SW480 (cell line): ENCODE measurements at places on chromosomes 7 and 10.

GRCh38 chr10:21292763-21293517 is 232.5 kb downstream of the SKIDA1 start:
- peak; percentile 97 for DNase-seq

DNA sequence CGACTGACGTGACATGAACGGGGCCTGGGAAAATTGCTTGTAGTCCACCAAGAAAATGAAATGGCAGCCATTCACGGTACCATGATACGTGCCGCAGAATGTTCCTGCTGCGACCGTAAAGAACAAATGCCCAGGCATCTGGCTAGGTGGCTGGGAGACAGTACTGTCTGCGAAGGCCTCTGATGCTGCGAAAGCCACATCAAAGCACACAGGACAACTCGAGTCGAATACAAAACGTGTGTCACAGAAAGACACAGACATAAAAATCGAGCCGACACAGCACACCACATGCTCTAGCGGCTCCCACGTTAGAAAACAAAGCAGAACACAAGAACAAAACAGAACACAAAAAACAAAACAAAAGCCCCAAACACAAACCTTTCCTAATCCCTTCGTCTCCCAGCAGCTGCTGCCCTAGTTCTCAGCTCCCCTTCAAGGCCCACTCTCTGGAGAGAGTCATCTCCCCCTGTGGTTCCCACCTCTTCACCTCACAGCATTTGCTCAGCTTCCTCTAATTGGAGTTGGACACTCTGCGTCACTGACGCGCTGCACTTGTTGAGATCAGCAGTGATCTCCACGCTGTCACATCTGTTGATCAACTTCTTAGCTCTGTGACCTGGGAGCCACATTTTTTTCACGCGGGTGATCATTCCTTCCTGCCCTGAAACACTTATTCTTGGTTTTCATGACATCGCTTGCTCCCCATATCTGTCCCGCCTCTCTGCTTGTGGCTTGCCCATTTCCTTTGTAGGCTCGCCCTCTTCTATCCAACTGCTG is 112.2 kb downstream of the CLEC2L start:
- peak; percentile 97 for DNase-seq

DNA sequence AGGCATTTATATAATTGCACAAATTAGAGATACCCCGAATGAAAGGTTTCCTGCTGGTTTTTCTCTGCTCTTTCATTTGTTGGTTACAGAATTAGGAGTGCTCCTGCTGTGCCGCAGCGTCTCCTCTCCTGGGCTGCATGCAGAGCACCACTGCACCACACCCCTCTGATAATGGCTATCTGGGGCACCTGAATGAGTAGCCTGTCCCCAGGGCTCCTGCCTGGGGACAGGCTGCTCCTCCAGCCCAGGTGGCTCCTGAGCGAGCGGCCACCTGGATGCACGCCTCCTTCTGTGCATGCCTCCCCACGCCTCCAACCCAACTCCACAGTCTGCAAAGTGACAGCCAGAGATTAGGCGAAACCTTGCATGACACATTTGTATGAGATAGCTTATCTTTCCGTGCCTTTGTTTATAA is 242.6 kb upstream of the FZD8 start:
- no peak for DNase-seq

- peak; percentile 80 for DNase-seq
Measured at GRCh38 chr7:95690367-95690947, 81.9 kb upstream of the DYNC1I1 start.

DNA sequence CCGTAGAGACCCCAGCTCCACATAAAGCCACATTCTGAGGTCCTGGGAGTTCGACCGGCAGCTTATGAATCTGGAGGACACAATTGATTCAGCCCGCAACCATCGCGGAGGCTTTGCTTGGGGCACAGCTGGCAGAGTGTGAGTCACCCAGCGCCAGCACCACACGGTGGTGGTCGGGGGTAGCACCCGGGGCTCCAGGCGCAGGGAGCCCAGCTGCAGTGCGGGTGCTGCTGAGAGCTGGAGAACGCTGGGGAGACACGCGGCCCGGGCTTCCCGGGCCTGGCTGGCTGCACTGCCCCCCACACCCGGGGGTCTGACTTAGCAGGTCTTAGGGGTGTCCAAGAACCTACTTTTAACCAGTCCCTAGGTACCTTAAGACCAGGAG is 87.9 kb downstream of the PAXIP1 start:
- no peak for DNase-seq

DNA sequence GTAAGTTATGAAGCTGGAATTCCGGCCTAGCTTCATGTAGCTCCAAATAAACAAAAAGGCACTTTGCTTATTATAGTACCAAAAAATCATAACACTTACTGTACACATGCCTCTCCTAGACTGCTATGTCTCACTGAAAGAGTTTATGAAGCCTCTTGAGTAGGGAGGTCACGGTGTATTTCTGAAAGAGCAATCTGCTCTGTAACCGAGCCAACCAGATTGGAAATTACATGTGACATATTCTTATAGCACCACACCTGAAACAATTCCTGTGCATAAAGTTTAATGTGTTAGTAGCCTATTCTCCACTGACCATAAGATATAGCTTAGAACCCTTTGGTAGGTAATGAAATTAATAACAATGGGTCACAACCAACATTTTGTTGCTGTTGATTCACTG is 1.3 kb upstream of the FAM3C start:
- DNase-seq = peak; percentile 29

- DNase-seq = no peak
Measured at GRCh38 chr10:80184291-80184690, 21.0 kb downstream of the ANXA11 start.

DNA sequence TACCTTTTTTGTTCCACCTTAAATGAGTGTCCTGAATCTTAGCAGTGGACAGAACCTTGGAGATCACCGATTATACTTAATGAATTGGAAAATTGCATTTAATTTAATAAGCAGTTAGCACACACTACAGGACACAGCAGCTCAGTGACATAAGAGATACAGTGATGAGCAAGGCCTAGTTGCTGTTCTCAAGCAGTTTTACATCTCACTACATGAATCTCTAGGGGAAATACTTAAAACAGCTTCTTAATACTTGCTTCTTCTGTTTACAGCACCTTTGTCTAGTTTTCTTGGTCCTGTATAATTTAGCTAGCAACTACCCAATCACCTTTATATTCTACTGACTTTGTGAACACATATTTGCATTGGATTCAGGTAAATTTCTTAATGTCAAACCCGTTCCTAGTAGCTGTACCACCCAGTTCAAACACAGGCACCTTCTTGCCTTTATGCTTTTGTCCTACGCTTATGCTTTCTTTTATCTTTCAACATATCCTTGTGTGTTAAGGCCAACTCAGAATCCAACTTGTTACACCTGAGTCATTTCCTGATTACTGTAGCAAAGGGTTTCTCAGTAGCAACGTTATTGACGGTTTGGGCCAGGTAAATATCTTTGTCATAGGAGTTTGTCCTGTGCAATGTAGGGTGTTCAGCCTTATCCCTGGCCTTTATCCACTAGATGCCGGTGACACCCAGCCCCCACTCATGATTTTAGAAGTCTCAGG is 1.8 kb downstream of the STAM start:
- no peak for DNase-seq

DNA sequence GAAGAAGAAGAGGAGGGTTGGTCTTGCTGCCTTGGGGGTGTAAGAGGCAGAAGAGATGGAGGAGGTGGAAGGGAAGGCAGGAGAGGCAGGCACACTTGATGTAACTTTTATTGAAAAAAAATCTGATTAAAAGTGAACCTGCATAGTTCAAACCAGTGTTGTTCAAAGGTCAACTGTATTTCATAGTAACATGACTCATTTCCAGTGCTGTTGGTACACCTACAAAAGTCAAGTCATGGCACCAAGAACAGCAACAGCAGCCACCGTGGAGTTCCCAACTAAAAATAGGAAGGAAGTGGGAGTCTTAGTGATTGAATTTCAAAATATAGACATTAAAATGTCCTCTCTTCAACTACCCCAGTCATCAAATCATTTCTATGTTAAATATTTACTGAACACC is 88.5 kb downstream of the CTNNA3 start:
- DNase-seq = no peak

DNA sequence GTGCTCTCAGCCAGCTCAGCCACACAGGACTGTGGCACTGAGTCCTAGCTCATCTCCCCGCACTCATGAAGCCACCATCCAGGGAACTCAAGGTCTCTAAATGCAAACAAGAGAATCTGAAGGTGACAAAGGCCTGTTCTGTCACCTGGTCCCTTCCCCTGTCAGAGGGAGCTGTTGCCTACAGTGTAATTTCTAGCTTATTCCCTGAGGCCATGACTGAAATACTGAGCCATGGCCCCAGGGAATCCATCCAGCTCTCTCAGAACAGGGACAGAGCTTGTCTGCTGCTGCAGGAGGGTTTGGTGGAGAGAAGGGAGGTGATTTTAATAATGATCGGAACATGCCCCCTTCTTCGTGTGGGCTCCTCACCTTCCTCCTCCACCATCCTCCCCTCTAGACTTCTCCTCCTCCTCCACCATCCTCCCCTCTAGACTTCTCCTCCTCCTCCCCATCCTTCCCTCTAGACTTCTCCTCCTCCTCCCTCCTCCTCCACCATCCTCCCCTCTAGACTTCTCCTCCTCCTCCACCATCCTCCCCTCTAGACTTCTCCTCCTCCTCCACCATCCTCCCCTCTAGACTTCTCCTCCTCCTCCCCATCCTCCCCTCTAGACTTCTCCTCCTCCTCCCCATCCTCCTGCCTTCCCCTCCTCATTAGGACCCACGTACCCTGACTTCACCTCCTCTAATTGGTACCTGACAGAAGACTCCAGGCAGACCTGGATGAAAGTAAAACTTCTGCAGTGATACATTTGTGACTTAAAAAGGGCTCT is 338.0 kb upstream of the MKI67 start:
- peak; percentile 35 for DNase-seq

GRCh38 chr10:101136007-101136707 is 5.1 kb downstream of the TLX1 start:
- DNase-seq = peak; percentile 56

DNA sequence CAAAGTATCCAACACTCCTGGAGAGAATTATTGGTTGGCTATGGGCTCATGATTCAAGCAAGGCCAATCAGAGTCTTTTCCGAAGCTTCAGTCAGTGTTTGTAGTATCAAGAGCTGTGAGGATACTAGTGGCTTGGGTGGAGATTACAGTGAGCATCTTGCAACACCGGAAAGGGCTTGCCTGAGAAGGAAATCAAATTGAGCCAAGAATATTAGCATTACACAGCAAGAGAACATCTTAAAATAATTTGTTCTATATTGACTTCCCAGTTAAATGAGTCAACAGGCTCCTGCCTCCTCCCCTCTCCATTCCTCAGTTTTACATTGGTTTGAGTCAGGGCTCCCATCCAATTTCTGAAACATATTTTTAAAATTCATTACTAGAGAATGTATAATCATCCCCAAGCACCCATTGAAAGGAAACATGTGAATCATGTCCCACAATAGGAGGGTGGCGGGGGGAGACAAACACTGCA is 127.4 kb downstream of the ELAPOR2 start:
- no peak for DNase-seq

- no peak for DNase-seq
Measured at GRCh38 chr10:112588225-112588990, 141.4 kb downstream of the VTI1A start.

GRCh38 chr10:74072503-74072902 is 74.6 kb downstream of the VCL start:
- no peak for DNase-seq

- DNase-seq = no peak
Measured at GRCh38 chr10:129706081-129706480, 239.0 kb downstream of the MGMT start.

- DNase-seq = no peak
Measured at GRCh38 chr7:91685544-91685943, 195.0 kb downstream of the MTERF1 start.

GRCh38 chr7:132424821-132425724 is 151.2 kb downstream of the PLXNA4 start:
- DNase-seq = no peak

GRCh38 chr10:11949152-11949551 is 93.5 kb downstream of the UPF2 start:
- DNase-seq = no peak

DNA sequence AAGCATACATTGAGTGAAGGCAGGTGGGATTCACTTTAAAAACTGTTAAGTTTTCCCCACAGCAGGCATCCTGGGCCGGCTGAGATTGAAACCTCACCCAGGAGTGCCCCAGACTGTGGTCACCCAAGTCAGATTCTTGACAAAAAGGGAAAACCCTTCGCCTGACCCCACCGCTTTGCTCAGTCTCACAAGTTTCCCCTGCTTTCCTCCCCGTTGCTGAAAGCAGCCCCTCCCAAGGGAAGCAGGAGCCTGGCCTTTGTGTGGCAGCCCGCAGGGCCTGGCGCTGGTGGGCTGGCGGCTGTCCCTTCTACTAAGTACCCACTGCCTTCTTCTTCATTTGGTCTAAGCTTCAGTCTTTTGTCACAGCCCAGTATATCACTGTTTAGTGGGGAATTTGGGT is 16.0 kb downstream of the RNF32 start:
- DNase-seq = no peak

DNA sequence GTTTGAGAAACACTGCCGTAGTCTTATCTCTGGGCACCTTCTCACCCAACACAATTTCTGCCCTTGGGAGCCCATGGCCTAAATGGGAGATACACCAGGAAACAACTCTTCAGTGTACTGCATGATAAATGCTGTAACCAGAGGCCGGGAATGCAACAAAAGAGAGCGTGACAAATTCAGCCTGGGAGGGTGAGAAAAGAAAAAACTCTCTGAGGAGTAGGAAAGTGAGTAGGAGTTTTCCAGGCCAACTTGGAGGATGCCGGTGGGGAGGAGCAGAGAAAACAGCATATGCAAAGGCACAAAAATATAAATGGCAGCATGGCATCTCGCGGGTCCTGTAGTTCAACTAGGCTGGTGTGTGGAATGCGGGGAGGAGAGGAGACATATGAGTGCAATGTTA is 624.5 kb downstream of the PARD3 start:
- no peak for DNase-seq

DNA sequence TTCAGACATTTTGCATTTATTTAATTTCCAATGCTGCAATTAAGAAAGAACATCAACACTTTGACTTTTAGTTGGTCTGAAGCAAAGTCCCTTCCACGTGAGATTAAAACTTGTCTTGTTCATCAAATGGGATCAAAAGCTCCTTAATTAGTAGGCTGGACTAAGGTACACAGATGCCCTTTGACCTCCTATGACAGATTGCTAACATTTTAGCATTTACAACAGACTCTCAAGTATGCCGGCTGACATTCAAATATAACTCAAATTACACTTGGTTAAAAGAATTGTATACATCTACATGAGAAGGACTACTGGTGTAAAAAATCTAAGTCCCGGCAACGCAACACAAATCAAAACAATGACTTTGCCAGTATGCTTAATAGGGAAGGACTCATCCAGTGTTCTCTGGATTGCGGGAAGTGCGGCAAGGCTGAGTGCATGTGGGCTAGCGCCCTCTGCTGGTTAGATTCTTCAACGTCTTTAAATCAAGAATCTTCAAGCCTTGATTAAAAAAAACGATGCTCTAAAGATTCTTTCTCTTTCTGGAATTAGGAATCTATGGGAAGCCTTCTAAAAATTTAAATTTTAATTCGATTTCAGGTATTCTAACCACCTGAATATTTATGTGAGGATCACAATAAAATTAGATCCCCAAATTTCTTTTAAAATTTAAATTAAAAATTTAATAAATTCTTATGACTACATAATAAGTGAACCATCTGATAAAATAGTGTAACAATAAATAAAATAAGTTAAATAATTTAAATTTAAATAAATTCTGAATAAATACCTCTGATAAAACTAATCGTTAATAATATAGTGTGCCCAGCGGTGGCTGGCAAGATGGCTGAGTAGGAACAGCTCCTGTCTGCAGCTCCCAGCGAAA is 444.7 kb downstream of the DGKB start:
- peak; percentile 82 for DNase-seq

- no peak for DNase-seq
Measured at GRCh38 chr7:136016649-136017395, 39.7 kb upstream of the MTPN start.

GRCh38 chr10:59708816-59709394 is 745 bp downstream of the SLC16A9 start:
- DNase-seq = peak; percentile 29
